LNCaP clone FGC (cell line): ENCODE measurements at places on chromosomes 13 and 19.

DNA sequence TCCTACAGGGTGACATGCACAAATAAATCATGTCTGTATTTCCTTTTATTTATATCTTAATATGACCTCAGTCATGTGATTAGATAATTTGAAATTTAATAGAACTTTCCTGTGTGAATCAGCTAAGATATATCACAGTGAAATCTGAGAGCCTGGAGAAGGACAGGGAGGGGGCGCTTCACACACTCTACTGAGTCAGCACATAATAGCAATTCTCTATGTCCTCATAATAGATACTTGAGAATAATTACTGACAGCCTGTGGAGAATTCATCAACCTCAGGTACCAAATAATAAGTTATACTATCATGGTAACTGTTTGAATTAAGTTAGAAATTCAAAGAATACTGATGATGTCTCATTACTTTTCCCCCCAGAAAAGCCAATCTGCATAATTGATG is 98.0 kb upstream of the SLC10A2 start:
- DNase-seq: no peak

GRCh38 chr13:103246581-103247200 is 180.5 kb upstream of the SLC10A2 start:
- DNase-seq: no peak

- DNase-seq: no peak
Measured at GRCh38 chr13:74557870-74558269, 423.7 kb upstream of the KLF12 start.

- DNase-seq: no peak
Measured at GRCh38 chr19:46202426-46202825, 27.1 kb upstream of the IGFL1 start.

GRCh38 chr13:75635828-75636435 is at the start of gene LMO7:
Gene LMO7, plus strand, starts transcription at chr13:75636330. Its CDS starts 328 bp downstream, at chr13:75636658.
- DNase-seq: no peak

DNA sequence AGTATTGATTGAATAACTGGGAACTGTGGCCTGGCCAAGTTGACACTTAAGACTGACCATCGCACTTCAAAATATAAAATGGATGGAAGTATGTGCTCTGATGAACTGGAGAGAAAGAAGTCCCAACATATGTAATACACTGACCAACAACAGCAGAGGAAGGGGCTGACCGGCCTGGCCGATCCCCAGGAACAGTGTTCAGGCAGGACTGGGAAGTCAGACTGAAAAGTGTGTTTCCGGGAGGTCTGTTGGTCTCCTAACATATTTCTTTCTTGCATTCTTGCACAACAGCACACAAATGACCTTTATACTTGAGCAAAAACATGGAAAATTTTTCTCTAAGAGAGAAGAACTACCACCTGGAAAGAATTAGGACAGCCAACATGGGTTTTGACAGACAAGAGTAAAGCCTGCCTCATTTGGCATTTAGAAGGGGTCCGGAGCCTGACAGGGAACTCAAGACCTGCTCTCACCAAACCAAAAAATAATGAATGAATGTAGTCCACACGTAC is 297.8 kb downstream of the OXGR1 start:
- no peak for DNase-seq

DNA sequence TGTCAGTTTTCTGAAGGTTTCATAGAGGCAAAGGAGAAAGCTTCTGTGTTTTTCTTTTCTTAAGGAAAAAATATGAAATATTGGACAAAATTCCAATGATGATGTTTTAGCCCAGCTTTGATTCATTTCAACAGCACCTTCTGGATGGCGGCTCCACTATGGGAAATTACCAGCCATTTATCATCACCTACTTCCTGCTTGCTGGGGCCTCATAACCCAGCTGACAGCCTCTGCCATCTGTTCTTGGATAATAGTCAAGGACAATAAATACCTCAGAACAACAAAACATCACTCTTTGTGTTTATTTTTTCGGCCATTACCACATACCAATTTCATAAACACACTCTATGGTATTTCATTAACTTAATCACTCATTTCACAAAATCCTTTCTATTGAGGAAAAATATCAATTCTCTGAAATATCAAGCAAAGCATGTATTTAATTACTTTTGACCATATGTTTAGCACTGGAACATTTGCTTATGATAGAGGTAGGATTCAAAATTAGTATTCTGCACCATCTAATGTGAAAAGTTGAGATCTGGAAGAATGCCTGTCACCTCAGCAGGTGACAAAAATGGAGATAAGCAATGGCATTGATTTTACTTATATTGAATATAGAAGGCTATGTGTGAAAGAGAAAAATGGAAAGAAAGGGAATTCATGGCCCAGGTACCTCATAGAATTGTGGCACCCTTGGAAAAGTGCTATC is 629.7 kb downstream of the LIG4 start:
- no peak for DNase-seq

DNA sequence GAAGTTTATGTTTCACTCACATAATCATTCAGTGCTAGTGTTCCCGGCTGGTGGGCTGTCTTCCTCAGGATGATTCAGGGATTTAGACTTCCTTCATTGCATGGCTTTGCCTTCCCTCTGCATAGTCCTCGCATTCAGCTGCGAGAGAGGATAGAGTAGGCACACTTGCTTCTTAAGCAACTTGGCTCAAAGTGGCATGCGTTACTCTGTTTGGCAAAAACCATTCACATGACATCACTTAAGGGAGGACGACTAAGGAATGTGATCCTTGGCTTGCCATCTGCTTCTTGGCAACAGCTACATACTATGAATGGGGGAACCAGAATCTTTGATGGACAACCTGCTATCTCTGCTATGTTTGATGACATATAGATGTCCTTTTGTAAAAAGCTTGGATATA is 359.3 kb downstream of the TDRD3 start:
- DNase-seq: no peak

- no peak for DNase-seq
Measured at GRCh38 chr19:18494267-18494607, 27.6 kb downstream of the ELL start.

- no peak for DNase-seq
Measured at GRCh38 chr13:46166947-46167610, 14.9 kb downstream of the LCP1 start.

DNA sequence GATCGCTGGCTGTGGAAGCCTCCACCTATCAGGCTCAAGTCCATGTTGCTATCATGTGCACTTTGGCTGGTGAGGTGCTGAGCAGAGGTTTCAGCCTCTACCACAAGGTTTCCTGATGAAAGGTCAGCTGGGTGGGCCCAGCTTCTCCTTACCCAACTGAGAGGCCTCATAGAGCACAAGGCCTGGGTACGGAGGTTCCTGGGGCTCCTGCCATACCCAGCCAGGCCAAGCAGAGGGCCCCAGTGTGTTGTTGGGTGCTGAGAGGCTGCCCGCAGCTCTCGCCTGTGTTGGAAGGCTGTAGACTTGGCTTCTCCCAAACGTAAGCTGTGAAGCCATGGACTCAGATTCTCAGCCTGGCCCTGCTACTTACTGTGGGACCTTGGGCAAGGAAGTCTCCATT is 28.2 kb downstream of the ACTN4 start:
- no peak for DNase-seq

GRCh38 chr13:31038834-31039552 is 106.5 kb downstream of the TEX26 start:
- no peak for DNase-seq

DNA sequence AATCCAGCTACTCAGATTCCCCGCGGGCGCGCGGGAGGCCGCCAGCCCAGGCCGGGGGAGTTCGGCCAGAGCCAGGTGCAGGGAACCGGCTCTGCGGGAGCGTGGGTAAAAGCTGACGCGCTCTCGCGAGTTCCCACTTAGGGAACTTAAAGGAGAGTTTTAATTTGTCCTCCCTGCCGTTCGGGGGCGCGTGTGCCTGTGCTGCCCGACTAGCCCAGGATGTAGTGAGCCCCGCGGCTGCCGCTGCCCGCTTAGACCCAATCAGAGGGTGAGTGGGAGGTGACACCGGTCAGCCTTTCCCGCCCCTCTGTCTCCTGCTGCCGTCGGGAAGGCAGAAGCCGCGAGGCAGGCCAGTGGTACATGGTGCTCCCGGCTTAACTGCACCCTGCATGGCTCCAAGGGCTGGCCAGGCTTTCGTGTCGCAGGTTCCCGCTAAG is 36.0 kb upstream of the NEK3 start:
- DNase-seq: no peak

DNA sequence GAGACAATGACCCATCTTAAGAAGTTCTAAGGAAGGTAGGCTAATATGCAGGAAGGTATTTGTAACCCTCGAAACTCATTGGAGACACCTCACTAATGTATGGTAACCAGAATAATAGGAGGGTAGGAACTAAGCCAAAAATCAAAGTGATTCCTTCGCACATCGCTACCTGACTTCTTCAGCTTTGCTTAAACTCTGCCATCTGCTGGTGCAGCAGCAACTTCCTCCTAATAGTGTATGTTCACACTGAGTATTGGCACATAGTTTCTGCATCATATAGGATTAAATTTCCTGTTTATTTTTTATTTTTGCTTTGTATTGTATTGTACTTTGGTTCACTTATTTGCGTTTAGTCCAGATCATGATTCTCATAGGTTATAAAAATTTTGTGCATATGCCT is 676.2 kb downstream of the GPC5 start:
- peak; percentile 32 for DNase-seq

- no peak for DNase-seq
Measured at GRCh38 chr13:80180740-80181355, 160.1 kb downstream of the SPRY2 start.

- DNase-seq: no peak
Measured at GRCh38 chr13:98173431-98174152, 3.5 kb downstream of the RNF113B start.
